Central memory CD4-positive, alpha-beta T cell (primary cell): ENCODE measurements at places on chromosomes 2 and 18.

DNA sequence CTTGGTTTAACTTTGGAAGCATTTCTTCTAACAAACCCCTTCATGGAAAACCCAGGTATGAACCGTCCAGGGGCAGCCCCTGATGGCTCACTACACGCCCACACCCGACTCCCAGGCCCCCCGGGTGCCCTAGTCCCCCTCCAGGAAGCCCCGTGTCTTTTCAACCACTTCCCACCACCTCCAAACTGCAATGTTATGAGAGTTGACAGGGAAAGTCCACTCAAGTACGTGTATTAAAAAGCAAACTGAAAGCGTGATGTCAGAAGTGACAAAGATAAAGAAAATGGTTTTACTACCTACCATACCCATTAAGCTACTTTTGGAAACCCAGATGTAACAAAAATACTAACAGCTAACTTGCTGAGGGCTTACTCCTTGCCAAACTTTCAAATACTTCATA lies 51.5 kb downstream of the L3MBTL4 start:
- DNase-seq, result no peak

DNA sequence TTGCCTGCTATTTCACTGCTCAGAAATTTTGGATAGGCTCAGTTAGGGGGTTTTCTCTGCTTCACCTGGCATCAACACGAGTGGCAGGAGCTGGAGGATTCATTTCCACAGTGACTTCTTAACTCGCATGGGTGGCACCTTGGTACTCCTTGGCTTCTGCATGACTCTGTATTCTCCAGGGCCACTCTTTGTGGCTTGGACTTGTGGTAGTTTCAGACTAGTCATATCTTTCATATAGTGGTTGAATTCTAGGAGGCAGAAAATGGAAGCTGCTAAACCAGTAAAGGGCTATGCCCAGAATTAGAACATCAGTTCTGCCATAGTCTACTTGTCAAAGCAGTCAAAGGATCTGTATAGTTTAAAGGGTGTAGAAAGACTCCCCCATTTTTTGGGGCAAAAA lies 6.8 kb downstream of the MAIP1 start:
- no peak for DNase-seq

- no peak for DNase-seq
Observed at GRCh38 chr18:24585996-24586566, 125.6 kb downstream of the HRH4 start.

- DNase-seq, result no peak
Observed at GRCh38 chr2:200311139-200311538, 4.6 kb downstream of the SPATS2L start.

GRCh38 chr18:50802141-50802540 lies 17.7 kb downstream of the MRO start:
- DNase-seq, result no peak

DNA sequence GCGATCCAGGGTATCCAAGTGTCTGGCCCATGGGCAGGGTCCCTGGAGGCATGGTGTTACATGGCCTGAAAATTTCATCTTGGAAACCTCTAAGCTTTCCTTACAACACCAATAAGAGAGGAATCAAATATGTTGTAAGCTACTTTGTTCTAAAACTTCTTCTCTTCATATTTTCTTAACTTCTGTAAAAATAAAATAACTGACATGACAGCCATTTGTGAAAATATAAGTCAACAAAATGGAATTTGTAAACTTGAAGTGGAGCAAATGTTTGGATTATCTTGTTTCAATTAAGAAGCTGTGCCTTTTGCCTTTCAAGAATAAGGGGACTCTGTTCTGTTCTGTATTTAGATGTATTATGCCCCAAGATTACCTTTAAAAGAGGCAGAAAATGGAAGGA lies 319.7 kb downstream of the LPIN1 start:
- no peak for DNase-seq

- DNase-seq, result no peak
Observed at GRCh38 chr2:42359965-42360483, 993 bp downstream of the COX7A2L start.

DNA sequence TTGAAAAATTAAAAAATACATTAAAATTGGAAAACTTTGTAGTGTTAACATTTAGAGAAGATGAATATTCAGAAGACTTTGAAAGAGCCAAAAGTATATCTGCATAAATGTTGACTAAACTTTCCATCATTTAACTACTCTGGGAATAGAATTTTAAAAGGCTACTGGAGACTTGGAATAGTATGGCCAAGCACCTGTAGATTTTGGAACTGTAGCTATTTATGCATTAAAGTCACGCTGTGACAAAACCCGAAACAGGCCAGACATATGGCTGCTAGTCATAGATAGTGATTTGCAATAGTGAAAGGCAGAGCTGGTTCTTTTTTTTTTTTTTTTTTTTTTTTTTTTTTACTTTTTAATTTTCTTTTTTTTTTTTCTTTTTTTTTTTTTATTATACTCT lies 396.0 kb downstream of the SOCS6 start:
- no peak for DNase-seq

DNA sequence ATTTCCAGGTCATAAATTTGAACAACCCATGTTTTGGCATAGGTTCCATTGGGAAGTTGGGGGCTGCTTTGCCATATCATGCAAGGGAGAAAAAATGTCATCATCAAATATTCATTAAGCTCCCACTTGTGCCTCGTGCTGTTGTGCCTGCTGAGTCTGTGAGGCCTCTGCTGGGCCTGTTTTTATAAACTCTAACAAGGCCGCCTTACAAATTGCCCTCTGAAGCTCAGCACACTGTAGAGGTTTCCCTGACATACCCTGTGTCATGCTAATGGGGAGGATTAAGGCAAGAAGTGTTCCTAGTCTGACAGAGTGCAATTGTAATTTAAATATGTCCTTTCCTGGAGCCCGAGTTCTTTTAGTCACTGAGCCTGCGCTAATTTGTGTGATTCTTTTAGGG lies 17.6 kb downstream of the OSBPL6 start:
- DNase-seq, result no peak

DNA sequence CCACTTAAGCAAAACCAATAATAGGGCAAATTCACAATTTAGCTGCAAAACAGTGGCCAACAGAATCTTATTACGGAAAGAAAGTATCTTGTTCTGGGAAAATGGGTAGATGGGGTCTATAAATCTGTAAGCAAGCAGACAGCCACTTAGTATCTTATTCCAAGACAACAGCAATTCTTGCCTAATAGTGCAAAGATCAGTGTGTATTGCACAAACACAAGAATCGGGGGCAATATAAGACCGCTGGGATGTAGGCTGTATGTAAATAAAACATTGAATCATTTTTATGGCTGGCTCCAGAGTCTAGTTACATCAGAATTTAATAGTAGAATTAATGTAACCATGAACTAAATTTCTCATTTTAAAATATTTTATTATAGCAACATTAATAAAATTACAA lies 85.6 kb downstream of the FBXO15 start:
- DNase-seq, result no peak

DNA sequence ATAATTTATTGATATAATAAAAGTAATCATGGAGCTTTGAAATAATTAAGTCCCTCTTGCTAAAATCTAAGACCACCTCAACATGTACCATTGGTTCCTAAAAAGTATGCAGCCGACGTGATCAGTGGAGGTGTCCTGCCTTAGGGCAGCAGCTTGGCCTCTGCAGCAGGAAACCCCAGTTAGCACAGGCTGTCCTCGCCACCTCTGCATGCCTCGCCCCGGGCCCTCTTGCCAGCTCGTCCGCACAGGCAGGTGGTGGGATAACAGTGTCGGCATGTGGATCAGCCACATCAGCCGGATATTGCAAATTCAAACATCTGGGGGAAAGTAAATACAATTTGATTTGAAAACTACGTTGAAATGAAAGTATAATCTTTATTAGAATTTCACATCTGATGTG lies 22.9 kb downstream of the COA5 start:
- DNase-seq, result no peak

GRCh38 chr2:65974067-65974723 lies 460.7 kb upstream of the MEIS1 start:
- no peak for DNase-seq

DNA sequence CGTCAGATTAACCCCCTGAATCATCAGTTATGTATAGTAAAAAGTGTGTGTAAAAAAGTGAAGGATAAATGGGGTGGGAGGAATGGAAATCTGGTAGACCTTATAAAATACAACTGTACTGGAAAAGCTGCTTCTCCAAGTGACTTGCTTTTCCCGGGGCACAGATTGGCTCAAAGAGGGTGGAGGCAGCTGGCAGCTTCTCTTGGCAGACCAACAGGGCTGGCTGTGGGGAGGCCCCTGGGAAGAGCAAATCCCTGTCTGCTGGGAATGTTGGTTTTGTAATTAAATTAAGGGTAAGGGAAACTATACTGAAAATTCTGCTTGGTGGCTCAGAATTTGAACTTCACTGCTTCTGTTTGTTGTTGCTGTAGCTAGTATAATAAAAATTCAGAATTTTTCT lies 154.2 kb upstream of the DLX2 start:
- DNase-seq, result no peak
